ENCODE measurements at places on chromosomes 6 and 20. TPM values are rescaled to one million over a fixed set of nuclear protein-coding genes. Genes with fewer than 3 reads are reported as not detected.
A peak's percentile ranks its signal among the peaks of the same experiment; 100 is the strongest.

GRCh38 chr20:6993011-6993410 lies 225.5 kb downstream of the BMP2 start:
- DNase-seq = no peak
- no peak overlapping the region for H3K27ac ChIP-seq
- no peaks in the 10 kb centered on the region for H3K27me3 ChIP-seq
- no peaks in the 10 kb centered on the region for H3K36me3 ChIP-seq
- no peak overlapping the region for H3K4me3 ChIP-seq

DNA sequence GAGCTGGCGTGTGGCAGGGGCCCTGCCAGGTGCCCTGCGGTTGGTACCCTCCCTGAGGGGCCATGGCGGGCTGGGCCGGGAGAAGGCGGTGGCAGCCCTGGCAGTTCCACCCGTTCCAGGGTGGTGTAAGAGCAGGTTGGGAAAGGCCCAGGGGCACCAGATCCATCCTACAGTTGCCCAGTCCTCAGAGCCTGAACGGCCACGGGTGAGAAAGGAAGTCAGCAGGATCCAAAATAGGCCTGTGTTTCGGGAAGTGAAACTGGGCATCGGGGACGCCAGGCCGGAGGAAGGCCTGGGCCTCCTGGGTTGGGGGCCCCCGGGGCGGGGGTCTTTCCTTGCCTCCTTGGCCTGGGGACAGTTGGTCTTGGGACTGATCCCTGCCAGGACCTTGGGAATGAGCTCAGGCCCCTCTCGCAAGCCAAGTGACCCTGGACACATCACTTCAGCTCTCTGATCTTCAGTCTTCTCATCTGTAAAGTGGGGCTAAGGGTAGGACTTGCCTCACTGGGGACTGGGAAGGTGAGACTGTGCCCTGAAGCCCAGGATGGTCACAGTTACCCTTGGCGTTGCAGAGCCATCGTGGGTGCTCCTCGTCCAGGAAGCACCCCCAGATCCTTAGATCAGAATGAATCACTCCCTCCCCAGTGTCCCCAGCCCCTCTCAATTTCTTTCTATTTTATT lies 18.1 kb upstream of the NOL4L start:
- DNase-seq = no peak
- H3K4me3 ChIP-seq = no peak overlapping the region
- no peaks in the 10 kb centered on the region for H3K27me3 ChIP-seq
- H3K27ac ChIP-seq = no peak overlapping the region

- DNase-seq = no peak
- no peak overlapping the region for H3K27ac ChIP-seq
- no peaks in the 10 kb centered on the region for H3K4me1 ChIP-seq
- no peak overlapping the region for H3K4me3 ChIP-seq
- no peaks in the 10 kb centered on the region for H3K27me3 ChIP-seq
- H3K36me3 ChIP-seq = no peaks in the 10 kb centered on the region
These were observed 116.2 kb upstream of the SYNDIG1 start for GRCh38 chr20:24353135-24353690.

Gene EHMT2
- 35.8 TPM for total RNA-seq

- H3K27me3 ChIP-seq = no peaks in the 10 kb centered on the region
- H3K36me3 ChIP-seq = no peaks in the 10 kb centered on the region
- no peak for DNase-seq
- H3K4me1 ChIP-seq = no peaks in the 10 kb centered on the region
These were observed 10.1 kb upstream of the AKAP12 start for GRCh38 chr6:151229401-151230276.

DNA sequence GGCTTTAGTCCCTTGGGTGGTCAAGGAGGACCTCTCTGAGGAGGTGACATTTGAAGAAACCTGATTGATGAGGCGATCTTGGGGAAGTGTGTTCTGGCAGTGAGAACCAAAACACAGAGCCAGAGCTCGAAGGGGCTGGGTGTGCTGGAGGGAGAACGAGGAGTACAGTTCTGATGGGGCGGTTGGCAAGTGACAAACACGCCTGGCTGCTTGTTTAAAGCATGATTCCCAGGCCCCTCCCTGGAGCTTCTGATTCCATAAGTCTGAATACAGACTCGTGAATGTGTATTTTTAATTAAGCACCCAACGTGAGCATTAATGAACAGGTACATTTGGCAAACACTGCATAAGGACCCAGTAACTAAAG lies 886 bp upstream of the NFATC2 start:
- H3K36me3 ChIP-seq = no peaks in the 10 kb centered on the region
- peaks cover 32% of the 10 kb centered on the region for H3K4me1 ChIP-seq
- no peak overlapping the region for H3K27ac ChIP-seq
- no peak for DNase-seq

Gene ERVFRD-1
- total RNA-seq = not detected

Gene ABHD16B
- not detected for total RNA-seq

Gene RAB44
- 0.26 TPM for total RNA-seq

- no peaks in the 10 kb centered on the region for H3K27me3 ChIP-seq
- no peak overlapping the region for H3K27ac ChIP-seq
- DNase-seq = no peak
- H3K36me3 ChIP-seq = peaks cover 12% of the 10 kb centered on the region
- no peak overlapping the region for H3K4me3 ChIP-seq
- H3K4me1 ChIP-seq = peaks cover 24% of the 10 kb centered on the region
These were observed 5.5 kb downstream of the ZSCAN12 start for GRCh38 chr6:28393912-28394662.

- H3K4me1 ChIP-seq = peaks cover 58% of the 10 kb centered on the region
- peaks cover 2% of the 10 kb centered on the region for H3K36me3 ChIP-seq
- H3K27me3 ChIP-seq = no peaks in the 10 kb centered on the region
- no peak overlapping the region for H3K4me3 ChIP-seq
These were observed 1.5 kb upstream of the MSH5 start for GRCh38 chr6:31737991-31738979.

- no peak overlapping the region for H3K4me3 ChIP-seq
- H3K4me1 ChIP-seq = no peaks in the 10 kb centered on the region
- DNase-seq = no peak
- no peaks in the 10 kb centered on the region for H3K27me3 ChIP-seq
- H3K27ac ChIP-seq = no peak overlapping the region
These were observed 306.8 kb upstream of the CNR1 start for GRCh38 chr6:88472851-88473525.

- DNase-seq = peak; percentile 68
- no peaks in the 10 kb centered on the region for H3K36me3 ChIP-seq
- H3K27me3 ChIP-seq = no peaks in the 10 kb centered on the region
- peaks cover 5% of the 10 kb centered on the region for H3K4me1 ChIP-seq
These were observed 48.1 kb upstream of the SLC17A4 start for GRCh38 chr6:25706314-25707014.

Gene RUNX2
- 1.0 TPM for total RNA-seq

DNA sequence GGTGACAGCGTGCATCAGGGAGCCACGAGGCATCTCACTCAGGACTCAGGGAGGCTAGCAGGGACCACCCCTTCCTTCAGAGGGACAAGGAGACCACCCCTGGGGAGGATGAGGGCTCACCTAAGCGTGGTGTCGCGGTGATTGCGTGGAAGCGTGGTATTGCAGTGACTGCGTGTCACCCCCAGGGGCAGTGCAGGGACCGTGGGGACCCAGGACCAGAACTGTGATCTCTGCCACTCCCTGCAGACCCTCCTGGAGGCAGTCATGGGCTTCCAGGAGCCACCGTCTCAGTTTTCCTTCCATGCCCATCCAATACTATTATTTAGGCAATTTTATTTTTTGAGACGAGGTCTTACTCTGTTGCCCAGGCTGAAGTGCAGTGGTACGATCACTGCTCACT lies 147.1 kb downstream of the TAF4 start:
- no peaks in the 10 kb centered on the region for H3K36me3 ChIP-seq
- H3K27me3 ChIP-seq = no peaks in the 10 kb centered on the region
- DNase-seq = no peak
- H3K4me3 ChIP-seq = no peak overlapping the region

Gene SALL4
- 5.9 TPM for total RNA-seq

DNA sequence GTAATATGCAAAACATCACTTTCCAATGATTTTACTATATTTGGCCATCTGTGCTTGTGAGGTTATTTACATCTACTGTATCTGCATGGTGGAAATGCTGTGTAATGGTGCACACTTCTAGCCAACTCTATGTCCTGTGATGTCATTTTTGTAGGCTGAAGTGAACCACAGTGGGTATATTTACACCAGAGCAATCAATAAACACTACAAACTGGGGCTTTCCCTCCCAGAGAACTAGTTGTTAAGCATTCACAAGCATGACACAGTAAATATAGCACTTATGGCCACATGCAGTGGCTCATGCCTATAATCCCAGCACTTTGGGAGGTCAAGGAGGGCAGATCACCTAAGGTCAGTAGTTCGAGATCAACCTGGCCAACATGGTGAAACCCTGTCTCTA lies 4.9 kb downstream of the SLC22A2 start:
- DNase-seq = no peak
- H3K27me3 ChIP-seq = no peaks in the 10 kb centered on the region
- peaks cover 10% of the 10 kb centered on the region for H3K4me1 ChIP-seq
- H3K36me3 ChIP-seq = no peaks in the 10 kb centered on the region

Gene C6orf52
- total RNA-seq = not detected

GRCh38 chr20:51766994-51767866 lies 960 bp downstream of the ATP9A start:
- peak; percentile 92 for DNase-seq
- peak overlapping the region; percentile 37 for H3K27ac ChIP-seq
- peak overlapping the region; percentile 84 for H3K4me3 ChIP-seq
- H3K36me3 ChIP-seq = no peaks in the 10 kb centered on the region

DNA sequence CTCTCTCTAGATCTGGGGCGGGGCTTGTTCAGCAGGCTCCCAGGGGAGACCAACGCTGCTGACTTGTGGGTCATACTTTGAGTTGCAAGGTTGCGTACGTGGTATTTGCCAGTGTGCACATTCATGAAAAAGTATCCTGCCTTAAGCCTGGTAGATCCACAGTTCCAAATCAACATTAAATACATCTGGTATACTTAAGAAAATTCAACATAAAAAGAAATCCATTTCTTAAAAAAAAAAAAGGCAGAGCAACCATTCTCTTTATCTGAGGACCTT lies 81.4 kb downstream of the SLC22A3 start:
- DNase-seq = no peak
- H3K4me1 ChIP-seq = peaks cover 21% of the 10 kb centered on the region
- H3K27ac ChIP-seq = no peak overlapping the region
- no peaks in the 10 kb centered on the region for H3K36me3 ChIP-seq

DNA sequence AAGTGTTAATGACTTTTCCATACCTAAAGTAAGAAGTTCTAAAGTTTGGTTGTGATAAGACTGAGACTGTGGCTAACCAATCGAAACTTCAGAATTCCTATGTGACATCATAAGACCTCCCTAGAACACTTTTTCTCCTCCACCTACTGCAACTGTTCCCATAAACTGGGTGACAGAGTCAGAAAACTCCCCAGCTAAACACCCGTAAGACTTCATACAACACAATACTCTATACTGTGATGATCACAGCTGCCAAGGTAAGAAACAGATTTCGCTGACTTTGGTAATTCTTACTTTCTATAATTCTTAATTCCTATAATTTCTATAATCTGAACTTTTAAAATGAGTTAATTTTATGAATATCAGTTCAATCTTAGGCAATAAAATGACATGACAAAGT lies at the start of gene PLN:
Gene PLN (plus strand): TSS at position 161 of the 400 bp plus-strand sequence. CDS start 10,626 bp downstream, outside the sequence.
- H3K4me3 ChIP-seq = no peak within 1 kb of the TSS
- H3K4me1 ChIP-seq = peaks cover 15% of the 10 kb centered on the region
- H3K27me3 ChIP-seq = no peaks in the 10 kb centered on the region
- no peaks in the 10 kb centered on the region for H3K36me3 ChIP-seq

Gene MYMX
- total RNA-seq = not detected

Gene SNAP25
- 3.4 TPM for total RNA-seq

- no peak for DNase-seq
- H3K27ac ChIP-seq = peak within 1 kb of the TSS; percentile 99
- H3K4me1 ChIP-seq = peaks cover 34% of the 10 kb centered on the region
These were observed at the start of gene TAB2 for GRCh38 chr6:149317644-149318571. TSS of gene TAB2 (plus strand) at chr6:149317712. CDS start at chr6:149369998, 52,286 bp downstream.

Gene IP6K3
- not detected for total RNA-seq

DNA sequence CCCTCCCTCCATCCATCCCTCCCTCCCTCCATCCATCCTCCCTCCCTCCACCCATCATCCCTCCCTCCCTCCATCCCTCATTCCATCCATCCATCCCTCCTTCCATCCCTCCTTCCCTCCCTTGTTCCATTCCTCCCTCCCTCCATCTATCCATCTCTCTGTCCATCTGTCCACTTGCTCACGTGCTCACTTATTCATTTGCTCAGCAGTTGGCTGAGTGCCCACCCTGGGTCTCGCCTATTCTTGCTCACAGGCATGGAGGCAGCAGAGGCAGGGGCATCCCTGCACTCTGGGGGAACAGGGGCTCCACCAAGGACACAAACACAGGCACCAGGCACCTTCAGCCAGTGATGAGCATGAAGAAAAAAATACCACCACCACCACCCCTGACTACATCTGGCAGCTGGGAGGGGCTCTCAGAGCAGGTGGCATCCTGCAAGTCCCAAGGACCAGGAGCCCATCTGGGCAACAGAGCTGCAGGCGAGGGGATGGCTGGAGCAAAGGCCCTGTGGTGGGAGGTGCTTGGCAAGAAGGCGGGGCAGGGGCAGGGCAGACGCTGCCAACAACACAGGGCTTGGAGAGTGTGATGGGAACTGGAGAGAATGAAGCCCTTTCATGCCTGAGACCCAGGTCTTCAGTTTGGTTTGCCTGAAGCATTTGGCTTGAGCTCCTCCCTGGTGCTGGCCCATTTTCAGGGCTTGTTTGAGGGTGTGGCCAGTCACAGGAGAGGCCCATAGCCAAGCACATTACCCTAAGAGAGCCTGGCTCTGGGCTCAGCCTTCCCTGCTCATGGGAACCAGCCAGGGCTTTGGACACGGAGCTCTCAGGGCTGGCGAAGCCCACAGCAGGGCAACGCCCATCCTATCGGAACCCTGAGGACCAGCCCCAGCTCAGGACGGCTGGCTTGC lies 40.2 kb upstream of the MRGBP start:
- H3K36me3 ChIP-seq = no peaks in the 10 kb centered on the region
- H3K4me1 ChIP-seq = peaks cover 15% of the 10 kb centered on the region
- DNase-seq = no peak
- no peaks in the 10 kb centered on the region for H3K27me3 ChIP-seq
- no peak overlapping the region for H3K27ac ChIP-seq

DNA sequence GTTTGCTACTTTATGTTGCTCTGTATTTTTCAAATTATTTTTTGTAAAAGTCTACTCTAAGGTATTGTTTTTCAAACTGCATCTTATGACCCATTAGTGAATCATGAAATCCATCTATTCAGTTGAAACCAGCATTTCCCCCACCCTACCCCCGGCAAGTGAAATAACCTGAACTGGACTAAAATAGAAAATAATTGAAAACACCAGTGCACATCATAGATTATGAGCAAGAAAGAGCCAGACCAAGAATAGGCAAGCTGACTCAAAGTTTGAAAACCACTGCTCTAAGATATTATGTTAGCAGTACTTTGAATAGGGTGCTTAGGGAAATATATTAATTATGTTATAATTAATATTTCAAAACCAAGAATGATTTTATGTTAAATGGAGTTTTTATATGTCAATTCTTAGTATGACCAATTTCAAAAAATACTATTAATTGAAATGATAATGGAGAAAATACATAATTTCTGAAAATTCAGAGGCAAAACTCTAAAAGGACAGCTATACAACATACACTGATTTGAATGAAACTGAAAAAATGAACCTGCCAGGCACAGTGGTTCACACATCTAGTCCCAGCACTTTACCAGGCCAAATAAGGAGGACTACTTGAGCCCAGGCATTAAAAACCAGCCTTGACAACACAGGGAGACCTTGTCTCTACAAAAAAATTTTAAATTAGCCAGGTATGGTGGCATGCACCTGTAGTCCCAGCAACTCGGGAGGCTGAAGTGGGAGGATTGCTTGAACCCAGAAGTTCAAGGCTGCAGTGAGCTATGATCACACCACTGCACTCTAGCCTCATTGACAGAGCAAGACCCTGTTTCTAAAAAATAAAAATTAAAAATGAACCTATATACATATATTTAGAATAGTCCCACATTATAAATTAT lies 112.0 kb downstream of the CDK19 start:
- no peaks in the 10 kb centered on the region for H3K36me3 ChIP-seq
- no peak for DNase-seq
- H3K4me3 ChIP-seq = no peak overlapping the region
- no peaks in the 10 kb centered on the region for H3K27me3 ChIP-seq
- no peak overlapping the region for H3K27ac ChIP-seq
